Choroid plexus epithelial cell (primary cell): ENCODE measurements at places on chromosomes 1 and 21.

DNA sequence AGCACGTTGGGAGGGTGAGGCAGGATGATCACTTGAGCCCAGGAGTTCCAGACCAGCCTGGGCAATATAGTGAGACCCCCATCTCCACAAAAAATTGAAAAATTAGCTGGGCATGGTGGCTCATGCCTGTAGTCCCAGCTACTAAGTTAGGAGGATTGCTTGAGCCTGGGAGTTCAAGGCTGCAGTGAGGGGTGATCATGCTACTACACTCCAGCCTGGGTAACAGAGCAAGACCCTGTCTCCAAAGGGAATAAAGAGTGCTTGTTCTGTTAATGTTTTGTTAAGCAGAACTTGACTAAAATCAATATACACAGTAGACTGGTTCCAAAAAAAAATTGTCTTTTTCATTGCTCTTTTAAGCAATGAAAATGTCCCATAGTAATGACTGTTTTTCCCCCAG lies 146.4 kb downstream of the SYT2 start:
- DNase-seq = no peak

DNA sequence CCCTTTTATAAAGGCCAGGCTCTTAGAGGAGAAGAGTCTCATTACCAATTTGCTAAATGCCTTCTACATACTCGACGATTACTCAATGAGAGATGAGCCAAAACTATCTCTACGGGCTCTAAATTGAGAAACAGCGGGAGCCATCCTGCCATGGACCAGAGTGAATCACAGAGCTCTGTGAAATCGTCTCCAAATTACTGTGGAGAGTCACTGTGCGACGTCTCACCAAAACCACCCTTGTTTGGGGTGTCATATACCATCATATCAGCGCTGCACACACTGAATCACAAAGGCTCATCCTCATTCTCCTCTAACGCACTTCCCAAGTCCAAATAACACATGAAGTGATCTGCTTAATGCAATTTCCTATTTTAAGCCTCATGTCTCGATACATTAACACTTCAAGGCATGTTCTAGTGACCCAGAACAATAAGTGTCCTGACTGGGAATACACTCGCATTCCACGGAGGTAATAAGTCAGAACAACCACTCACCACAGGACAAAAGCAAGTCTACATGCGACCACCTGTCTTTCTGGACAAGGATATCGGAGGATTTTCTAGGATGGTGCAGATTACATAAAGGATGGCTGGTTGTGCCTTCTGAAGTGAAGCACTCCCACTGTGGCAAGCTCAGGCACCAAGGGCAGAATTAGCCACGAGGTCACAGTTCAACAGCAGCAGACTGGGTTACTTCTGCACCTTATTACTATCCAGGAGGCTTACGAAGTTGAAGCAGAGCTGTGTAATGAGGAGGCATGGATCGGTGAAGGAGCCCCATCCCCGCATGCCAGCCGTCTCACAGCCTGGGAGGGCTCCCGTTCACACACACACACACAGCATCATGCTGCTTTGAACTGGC lies 44.3 kb downstream of the NID1 start:
- DNase-seq = peak; percentile 56

DNA sequence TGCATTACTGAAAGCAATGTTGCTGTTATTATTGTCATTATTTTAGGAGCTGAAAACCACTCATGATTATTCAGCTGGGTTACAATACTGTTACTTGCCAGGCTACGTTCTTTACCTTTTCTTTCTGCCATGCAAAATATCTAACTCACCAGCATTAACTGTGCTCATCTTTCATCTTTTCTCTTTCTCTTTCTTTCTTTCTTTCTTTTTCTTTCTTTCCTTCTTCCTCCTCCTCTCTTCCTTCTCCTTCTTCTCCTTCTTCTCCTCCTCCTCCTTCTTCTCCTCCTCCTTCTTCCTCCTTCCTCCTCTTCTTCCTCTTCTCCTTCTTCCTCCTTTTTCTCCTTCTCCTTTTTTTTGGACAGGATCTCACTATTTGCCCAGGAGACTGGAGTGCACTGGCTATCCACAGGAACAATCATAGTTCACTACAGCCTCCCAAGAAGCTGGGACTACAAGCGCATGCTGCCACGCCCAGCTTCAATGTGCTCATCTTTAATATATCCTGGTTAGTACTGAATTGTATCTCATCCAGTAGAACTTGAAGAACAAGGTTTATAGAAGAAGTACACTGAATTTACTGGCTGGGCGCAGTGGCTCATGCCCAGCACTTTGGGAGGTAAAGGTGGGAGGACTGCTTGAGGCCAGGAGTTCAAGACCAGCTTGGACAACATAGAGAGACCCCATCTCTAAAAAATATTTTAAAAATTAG lies 6.9 kb upstream of the ZMYM4 start:
- DNase-seq = no peak

DNA sequence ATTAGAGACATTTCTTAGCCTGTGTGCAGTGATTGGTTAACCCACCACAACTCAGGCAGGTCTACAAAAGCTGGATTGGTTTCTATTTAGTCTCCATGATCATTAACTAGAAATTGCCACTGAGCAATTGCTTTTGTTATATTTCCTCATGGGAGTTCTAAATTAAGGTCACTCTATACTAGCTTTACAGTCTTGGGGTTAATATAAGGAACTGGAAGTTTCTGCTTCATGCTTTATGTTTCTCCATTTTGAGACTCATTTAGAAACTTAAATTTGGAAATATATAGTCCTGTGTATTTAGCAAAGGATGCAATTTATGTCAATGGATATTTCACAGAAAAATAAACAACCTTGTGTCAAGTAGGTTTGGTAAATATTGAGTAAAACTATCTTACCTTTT lies 137.5 kb downstream of the HLX start:
- DNase-seq = no peak
